ENCODE measurements at places on chromosomes 12 and 14.

DNA sequence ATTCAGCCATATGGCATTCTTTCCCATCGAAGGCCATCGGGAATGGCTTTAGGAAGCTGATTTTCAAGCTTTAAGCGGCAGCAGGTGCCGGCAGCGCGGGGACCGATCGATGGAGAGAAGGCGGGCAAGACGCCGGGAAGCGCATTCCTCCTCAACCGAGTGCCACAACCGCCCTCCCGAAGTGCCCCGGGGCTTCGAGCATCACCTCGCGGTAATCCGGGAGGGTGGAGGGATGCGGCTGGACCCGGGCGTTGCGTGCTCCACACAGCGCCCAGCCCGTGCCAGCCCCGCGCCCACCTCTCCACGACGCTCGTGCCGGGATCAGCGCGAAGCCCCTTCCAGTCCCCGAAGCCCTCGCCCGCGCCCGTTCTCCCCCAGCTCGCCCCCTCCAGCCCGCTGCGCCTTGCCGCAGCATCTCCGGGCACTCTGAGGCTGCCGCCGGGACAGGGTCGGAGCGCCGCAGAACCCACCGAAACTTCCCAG lies 3.2 kb downstream of the USP44 start:
- DNase-seq, result peak; percentile 7

GRCh38 chr12:54829511-54829910 lies 24.8 kb upstream of the MUCL1 start:
- no peak for DNase-seq

- DNase-seq, result peak; percentile 43
Observed at GRCh38 chr12:93183940-93184671, 193.6 kb upstream of the NUDT4 start.

DNA sequence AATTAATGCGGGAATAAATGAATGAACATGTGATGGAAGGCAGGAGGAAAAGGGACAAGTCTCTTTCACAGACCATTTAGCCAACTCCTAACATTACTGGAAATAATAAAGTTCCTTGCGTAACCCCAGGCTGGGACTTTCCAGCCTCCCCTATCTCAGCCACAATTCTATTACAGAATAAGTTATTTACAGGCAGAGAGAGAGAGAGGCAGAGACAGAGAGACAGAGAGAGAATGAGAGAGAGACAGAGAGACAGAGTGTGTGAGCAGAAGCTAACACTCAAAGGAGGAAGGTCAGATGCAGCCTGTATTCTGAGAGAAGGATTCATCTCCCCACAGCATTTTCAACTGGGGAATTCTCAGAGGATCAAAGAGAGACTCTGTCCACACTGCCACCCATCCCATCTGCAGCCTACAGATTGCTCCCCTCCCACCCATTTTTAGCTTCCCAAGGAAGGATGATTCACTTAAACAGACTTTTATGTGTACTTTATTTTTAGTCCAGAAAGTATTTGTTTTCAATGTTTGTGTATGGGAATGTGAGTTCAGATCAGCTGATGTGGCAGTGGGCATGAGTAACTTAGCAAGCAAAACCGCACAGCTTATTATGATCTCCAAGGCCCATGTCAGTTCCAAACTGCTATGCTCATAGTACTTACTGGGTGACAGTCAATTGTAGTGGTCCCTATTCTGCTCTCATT lies 165.7 kb downstream of the CAND1 start:
- peak; percentile 98 for DNase-seq

GRCh38 chr14:66477567-66477966 lies 8.6 kb upstream of the CCDC196 start:
- no peak for DNase-seq

GRCh38 chr14:44873536-44873935 lies 88.2 kb downstream of the KLHL28 start:
- peak; percentile 9 for DNase-seq

DNA sequence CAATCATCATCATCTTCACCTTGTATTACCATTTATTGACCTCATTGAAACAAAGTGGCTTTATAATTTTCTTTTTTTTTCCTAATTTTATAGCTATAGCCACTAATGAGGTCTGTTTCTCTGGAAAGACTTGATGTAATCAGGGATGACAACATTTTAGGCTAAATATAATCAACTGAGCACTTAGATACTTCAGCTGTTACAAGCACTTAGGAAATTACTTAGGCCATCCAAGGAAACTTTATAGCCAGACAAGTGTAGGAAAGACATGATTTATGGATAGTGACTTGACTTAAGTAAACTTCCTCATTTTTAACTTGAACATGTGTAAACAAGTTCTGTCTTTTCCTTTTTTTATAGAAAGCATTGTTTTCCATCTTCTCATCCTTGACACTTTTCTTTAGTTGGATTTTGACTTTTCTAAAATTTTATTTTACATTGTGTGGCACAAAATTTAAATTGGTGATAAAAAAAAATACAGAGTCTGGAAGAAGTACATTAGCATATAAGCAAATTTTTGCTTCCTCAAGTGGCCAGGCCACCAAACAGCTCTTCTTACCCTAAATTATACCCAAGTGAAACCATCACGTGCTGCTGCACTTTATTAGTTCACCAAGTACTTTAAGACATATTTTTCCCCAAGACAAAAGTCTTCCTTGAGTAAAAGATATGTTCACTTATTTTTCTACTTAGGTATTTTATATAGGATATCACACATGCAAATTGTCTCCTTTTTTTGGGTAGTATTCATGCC lies 15.1 kb downstream of the CPNE8 start:
- DNase-seq, result peak; percentile 94

GRCh38 chr14:55843718-55844403 lies 263.9 kb downstream of the KTN1 start:
- DNase-seq, result no peak

- no peak for DNase-seq
Observed at GRCh38 chr14:75568791-75569190, 9.6 kb upstream of the FLVCR2 start.

DNA sequence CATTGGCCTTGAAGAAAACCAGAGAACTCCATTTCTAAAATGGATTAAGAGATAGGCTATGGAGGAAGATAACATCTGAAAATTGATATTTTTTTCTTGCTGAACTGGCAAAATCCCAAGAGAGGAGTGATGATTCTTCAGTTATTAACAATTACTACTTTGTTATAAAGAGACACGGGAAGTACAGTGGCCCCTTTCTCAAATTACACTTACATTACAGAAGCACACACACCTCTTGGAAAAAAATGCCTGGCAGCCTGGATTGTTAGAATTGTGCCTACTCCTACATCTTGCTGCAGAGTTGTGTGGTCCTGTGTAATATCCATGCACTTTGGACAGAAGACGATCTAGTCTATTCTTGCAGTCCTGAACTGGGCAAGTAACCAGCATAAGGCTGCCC lies 71.7 kb downstream of the TGFB3 start:
- DNase-seq, result no peak

GRCh38 chr12:101838628-101839323 lies 8.0 kb upstream of the GNPTAB start:
- DNase-seq, result no peak

DNA sequence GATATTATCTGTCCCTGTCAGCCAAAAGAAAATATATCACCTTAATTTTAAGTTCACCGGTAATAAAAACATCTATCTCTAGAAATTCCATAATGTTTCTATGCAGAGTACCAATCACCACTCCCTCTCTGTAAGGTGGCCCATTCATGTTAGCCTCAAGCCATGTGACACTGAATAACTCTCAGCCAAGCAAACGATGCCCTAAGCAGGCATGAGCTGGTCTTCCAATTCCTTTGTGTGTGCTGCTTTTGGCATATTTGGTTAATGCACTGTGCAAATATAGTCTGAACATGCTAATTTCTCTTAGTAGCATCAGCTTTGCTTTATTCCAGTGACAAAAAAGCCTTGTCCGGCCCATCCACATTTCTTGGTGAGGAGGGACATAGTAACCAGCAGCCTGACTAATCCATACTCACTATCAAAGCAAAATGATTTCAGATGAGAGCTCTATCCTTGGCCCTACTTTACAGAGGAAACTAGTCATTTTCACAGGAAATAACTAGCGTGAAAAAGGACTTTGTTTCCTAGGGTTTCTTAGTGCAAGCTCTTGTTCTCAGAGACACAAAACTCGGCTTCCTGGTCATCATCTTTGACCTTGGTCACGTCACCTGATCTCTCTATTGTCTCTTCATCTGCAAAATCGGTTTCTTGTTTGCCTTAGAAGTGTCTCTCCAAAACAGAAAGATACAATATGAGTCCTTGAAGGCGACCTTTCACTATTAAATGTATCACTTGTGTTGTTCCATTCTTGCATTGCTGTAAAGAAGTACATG lies 59.2 kb upstream of the RTRAF start:
- no peak for DNase-seq

- no peak for DNase-seq
Observed at GRCh38 chr14:100538351-100539002, 48.7 kb downstream of the BEGAIN start.

DNA sequence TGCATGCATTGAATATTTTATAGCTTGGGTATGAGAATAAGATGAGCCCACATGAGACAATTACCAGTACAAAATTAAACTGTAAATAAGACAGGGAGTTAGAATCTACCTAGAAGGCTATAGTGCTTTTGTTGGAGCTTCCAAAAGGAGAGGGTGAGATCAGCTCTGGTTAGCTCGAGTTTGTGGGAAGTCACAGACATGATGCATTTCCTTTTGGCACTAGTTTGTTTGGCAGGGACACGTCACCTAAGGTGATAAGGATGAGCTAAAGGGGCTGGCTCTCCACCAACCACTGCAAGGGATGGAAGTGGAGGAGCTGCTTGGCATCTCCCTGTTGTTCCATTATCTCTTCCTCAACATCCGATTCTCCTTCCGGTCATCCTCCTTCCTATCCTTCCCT lies 48.5 kb upstream of the CPM start:
- DNase-seq, result no peak

DNA sequence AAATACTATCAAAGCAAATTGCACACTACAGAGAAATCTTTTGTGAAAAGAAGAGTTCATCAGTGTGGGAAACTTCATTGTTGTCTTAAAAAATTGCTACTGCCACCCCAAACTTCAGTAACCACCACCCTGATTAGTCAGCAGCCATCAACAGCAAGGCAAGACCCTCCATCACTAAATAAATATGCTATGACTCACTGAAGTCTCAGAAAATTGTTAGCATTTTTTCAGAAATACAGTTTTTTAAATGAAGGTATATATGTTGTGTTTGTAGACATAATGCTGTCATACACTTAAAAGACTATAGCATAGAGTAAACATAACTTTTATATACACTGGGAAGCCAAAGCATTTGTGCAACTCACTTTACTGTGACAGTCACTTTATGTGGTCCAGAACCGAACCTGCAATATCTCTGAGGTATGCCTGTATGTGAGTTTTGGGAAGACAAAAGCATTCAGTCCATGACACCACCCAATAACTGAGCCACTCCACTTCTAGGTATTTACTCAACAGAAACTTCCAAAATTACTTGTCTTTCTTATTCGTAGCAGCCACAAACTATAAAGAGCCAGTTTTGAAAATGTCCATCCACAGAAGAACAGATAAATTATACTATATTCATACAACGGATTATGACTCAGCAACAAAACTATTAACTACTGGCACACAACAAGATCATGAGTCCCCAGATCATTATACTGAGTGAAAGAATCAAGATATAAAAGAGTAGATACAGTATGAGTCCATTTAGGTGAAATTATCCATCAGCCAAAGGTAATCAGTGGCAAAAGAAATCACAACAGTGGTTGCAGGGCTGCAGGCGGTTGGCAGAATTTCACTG lies 649.6 kb downstream of the BCL11B start:
- no peak for DNase-seq

GRCh38 chr14:67240168-67240932 lies 885 bp upstream of the PALS1 start:
- no peak for DNase-seq

GRCh38 chr12:128823216-128823915 lies 392 bp downstream of the SLC15A4 start:
- no peak for DNase-seq

DNA sequence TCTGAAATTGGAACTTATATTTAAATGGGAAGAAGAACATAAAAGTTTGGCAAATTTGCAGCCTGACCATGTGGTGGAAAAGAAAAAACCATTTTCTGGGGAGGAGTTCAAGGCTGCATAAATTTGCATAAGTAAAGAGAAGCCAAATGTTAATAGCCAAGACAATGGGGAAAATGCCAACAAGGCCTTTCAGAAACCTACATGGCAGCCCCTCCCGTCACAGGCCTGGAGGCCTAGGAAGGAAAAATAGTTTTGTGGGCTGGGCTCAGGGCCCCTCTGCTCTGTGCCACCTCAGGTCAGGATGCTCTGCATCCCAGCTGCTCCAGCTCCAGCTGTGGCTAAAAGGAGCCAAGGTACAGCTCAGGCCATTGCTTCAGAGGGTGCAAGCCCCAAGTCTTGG lies 67.6 kb upstream of the CCDC60 start:
- DNase-seq, result no peak

- DNase-seq, result no peak
Observed at GRCh38 chr14:73663548-73664212, 18.9 kb downstream of the DNAL1 start.

- peak; percentile 31 for DNase-seq
Observed at GRCh38 chr12:124322271-124322998, 27.5 kb downstream of the RFLNA start.

DNA sequence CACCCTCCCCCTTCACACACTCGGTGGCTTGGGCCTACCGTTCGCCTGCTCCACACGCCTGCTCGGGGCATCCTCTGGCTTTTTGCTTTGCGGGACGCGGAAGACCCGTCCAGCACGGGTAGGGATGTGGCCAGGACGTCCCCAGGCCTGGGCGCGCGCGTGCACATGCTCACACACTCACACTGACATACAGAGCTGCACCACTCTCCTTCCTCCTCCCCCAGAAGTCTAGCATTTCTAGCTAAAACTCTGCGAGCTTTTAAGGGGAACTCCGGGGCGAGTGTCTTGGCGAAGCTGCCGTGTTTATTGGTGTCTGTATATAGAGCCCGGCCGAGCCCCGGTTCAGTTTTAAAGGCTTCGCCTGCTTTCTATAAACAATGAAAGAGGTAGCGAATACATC lies 5.0 kb downstream of the TBX5 start:
- no peak for DNase-seq

DNA sequence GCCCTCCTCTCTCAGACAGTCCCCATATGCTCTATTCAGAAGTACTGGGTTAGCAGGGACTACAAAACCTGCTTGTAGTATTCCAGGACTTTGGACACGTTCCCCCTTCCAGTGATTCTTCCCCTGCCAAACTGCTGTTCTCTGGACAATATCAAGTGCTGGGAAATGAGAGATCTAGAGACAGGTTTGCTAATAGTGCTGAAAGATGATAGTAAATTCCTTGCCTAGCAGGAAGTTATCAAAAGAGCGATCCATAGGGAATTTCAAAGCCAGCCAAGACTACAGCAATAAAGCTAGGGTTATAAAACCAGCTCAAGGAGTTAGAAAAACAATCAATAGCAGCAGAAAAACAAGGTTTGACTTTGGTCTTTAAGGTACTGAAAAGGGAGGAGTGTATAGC lies 15.2 kb downstream of the SLC7A8 start:
- DNase-seq, result no peak

DNA sequence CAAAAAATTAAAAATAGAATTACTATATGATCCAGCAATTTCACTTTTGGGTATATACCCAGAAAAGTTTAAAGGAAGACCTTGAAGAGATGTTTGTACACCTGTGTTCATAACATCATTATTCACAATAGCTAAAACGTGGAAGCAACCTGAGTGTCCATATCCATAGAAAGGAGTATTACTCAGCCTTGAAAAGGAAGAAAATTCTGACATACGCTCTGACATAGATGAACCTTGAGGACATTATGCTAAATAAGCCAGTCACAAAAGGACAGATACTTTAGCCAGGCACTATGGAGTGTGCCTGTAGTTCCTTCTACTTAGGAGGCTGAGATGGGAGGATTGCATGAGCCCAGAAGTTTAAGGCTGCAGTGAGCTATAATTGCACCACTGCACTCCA lies 6.1 kb upstream of the RD3L start:
- DNase-seq, result no peak
